Activated T-helper 1 cell treated with anti-CD3 and anti-CD28 coated beads, Interleukin-2, amount 50 U/mL, for 16 hours (primary cell): ENCODE measurements at places on chromosomes 16 and 17.

GRCh38 chr17:60327134-60327900 is 64.6 kb downstream of the USP32 start:
- DNase-seq = no peak

DNA sequence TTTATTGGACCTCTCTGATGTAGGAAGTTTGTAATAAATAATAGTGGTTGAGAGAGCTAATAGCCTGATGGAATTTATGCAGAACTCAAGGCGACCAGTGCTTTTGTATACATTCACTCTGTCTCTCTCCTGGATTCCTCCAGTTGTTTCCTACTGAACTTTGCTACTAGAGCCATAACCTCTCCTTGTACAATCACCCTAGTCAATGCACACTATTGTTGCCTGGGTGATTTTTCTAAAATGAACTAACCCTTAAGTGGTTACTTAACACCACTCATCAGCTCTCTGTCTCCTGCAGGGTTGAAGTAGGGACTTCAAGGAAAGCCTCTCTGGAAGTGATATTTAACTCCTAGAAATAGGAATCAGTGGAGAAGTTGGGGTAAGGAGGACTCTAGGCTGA is 9.7 kb downstream of the PHKB start:
- no peak for DNase-seq

GRCh38 chr17:20784100-20784665 is 204.7 kb downstream of the CDRT15L2 start:
- no peak for DNase-seq

- DNase-seq = no peak
Observed at GRCh38 chr17:67519801-67520251, 142.7 kb downstream of the PITPNC1 start.

DNA sequence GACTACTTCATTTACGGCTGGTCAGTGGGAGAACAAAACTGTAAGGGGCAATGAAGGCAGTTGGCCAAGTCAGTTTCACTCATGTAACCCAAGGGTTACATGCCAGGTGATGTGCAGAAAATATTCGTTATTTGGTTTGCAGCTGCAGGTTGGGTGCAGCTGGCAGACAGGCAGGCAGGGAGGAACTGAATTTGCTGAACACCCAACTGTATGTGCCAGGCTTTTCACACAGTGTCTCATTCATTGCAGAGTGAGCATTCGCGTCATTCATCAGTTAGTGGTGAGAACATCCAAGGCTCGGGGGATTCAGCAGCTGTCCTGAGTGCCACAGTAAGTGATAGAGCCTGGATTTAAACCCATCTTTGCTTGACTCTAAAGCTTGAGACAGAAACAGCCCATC is 59.7 kb downstream of the ABCC6 start:
- DNase-seq = no peak

DNA sequence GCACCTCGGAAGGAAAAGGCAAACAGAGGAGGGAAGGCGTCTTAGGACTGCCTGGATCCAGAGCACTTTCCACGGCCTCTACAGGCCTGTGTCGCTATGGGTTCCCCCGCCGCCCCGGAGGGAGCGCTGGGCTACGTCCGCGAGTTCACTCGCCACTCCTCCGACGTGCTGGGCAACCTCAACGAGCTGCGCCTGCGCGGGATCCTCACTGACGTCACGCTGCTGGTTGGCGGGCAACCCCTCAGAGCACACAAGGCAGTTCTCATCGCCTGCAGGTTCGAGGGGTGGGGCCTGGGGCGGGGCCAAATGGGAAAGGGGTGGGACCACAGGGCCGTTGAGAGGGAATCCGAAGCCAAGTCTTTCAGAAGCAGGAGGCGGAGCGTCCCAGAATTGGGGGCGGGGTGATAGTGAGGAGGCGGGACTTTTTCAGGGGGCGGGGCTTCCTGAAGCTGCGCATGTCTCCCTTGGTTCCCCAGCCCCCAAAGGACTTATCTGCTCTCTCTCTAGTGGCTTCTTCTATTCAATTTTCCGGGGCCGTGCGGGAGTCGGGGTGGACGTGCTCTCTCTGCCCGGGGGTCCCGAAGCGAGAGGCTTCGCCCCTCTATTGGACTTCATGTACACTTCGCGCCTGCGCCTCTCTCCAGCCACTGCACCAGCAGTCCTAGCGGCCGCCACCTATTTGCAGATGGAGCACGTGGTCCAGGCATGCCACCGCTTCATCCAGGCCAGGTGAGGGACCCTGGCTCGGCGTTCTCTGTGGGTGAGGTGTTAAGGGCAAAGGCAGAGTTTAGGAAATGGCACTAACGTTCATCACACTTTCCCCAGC is 939 bp downstream of the BCL6B start:
- peak; percentile 89 for DNase-seq

DNA sequence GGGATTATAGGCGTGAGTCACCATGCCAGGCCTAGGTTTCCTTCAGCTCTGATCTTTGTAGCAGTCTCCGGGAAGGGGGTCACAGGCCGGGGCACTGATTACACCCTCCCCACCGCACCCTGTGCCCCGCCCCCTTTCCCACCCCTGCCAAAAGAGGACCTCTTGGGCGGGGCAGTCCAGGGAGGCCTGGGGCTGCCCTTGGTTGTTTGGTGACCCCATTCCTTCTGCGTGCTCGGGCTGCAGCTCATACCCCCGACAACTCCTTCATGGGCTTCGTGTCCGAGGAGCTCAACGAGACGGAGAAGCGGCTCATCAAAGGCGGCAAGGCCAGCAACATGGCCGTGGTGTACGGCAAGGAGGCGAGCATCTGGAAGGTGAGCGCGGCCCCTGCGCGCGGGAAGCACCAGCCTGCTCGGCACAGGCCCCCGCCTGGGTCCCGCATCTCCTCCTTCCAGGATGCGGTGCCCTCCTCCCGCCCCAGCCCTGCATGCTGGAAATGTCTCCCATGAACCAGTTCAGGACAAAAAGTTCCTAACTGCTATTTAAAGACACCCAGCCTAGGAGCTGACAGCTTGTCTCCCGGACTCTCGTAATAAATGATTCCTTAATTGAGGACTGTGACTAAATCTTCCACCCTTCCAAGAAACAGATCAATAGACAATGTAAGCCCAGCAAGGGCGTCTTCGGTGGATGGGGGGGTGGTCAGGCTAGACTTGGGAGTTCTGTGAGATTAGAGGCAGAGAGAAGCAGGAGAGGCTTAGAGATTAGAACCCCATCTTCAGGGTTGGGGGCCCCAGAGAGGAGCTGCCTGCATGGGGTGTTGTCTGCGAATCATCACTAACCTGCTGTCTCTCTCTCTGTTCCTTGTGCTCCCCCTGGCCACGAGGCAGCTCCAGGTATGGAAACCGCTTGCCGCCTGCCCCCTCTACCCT is 64.5 kb downstream of the MGAT5B start:
- no peak for DNase-seq

GRCh38 chr16:1437606-1438005 is 6.7 kb downstream of the PERCC1 start:
- no peak for DNase-seq

- peak; percentile 51 for DNase-seq
Observed at GRCh38 chr17:43846221-43846712, 709 bp upstream of the CD300LG start.

GRCh38 chr17:36768394-36768793 is 167.0 kb downstream of the MRM1 start:
- DNase-seq = no peak

DNA sequence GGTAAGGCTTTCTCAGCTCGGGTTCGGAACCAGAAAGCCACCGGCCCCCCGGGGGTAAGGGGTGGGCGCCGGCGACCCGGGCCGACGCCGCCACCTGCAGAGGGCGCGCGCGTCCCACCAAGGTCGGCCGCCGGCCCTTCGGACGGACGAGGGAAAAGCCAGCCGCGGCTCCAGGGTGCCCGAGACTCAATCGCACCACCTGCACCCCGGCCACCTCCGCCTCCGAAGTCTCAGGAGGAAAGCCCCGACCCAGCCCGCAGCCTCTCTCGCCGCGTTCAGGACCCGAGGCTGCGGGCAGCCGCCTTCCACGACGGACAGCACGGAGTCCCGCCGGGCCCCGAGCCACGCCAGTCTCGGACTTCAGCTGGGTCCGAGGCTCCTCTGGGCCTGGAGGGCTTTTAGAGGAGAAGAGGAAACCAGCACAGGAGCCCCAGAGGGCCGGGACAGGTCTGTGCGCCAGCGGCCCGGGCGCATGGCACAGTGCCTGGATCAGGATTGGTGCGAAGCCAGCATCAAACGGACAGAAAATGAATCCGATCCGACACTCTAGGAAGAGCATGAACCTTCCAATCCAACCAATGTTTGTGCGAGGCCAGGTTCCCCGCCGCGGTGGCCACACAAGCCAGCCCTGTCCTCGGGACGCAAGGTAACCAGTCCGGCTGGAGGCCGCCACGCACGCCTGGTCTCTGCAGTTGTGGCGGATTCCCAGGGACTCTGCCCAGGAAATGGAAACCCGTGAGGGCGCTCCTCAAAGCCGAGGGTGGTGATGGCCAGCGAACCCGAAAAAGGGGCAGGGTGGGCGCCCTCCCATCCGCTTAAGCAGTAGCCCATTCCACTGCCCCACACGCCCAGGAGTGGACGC is 6.7 kb downstream of the CBX8 start:
- DNase-seq = no peak

DNA sequence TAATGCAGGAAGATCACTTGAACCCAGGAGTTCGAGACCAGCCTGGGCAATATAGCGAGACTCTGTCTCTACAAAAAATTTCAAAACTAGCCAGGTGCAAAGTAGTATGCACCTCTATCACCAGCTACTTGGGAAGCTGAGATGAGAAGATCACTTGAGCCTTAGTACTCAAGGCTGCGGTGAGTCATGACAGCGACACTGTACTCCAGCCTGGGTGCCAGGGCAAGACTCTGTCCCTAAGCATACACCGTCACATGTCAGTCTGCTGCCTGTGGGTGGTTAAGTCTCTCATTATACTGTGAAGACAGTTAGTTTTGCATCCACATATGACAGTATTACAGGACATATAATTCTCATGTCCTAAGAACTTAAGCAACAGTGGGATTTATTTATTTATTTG is 21.8 kb downstream of the NMRAL1 start:
- no peak for DNase-seq

- no peak for DNase-seq
Observed at GRCh38 chr16:13839577-13839976, 80.4 kb upstream of the ERCC4 start.
